Epithelial cell of proximal tubule (primary cell): ENCODE measurements at places on chromosomes 16 and 17. TPM values are rescaled to one million over a fixed set of nuclear protein-coding genes. Genes with fewer than 3 reads are reported as not detected.

DNA sequence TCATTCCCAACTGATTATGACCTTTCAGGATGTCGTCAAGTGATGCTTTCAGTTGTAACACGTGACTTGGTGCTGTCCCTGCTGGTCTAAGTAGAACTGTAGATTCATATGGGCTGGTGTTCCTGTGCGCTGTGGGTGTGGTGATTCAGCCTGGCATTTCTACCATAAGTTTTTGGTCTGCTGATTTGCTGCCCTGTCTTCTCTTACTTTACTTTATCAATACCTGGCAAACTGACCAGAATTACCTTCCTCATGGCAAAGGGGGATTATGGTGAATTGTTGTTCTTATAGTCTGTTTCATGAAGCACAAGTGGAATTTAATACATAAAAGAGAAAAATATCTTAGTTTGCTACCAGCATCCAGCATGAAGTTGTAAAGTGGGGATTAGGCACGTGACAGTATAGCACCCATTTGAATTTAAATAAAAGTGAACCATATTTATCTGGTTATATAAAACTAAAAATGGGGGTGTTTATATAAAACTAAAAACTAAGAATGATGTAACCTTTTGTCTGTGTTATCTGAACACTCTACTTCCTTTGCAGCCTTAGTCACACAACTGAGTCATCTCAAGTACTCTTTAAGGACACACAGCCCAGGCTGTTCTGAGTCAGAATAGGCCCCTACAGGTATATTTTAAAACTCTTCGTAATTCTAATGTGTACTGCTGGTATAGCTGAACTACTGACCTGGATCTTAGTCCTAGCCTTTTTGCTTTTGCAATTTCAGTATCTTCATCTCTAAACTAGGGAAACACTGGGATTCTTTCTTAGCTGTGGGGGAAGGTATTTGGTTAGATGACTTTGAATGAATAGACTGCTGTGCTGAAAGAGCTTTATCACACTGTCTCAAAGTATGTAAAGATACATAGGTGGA, 28.3 kb downstream of the TTC19 start:
- DNase-seq = peak; percentile 83

GRCh38 chr16:79977940-79978836, 377.7 kb upstream of the MAF start:
- no peak for DNase-seq

Gene CDK12
- 13.5 and 21.9 TPM in 2 replicates for total RNA-seq

- DNase-seq = no peak
Measured at GRCh38 chr17:58283674-58284612, 3.2 kb upstream of the MPO start.

Gene SLC16A6
- 0.07 TPM in 1 of 2 replicates, not detected in the other for total RNA-seq

Gene RHOT1
- 21.9 and 24.4 TPM in 2 replicates for total RNA-seq

DNA sequence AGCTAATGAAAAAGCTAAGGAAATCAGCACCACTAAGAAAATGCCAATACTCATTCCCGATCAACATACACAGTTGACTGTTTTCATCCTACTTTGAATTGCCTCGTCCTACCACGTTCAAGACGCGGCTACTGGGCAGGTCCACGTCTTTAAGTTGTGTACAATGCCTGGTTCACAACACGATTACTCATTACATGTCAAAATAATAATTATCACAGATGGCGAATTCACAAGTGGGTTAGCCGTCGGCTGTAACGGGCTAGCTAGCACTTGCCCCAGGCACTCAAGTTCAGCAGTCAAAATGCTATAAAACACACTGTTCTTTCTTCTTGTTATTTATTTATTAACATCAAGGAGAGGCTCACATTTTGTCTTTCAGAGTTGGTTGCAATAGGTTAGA, 124.2 kb downstream of the ZFHX3 start:
- DNase-seq = no peak

- DNase-seq = no peak
Measured at GRCh38 chr17:63842173-63842539, 329 bp downstream of the SMARCD2 start.

GRCh38 chr16:57808589-57809228, 6.4 kb upstream of the KIFC3 start:
- no peak for DNase-seq

DNA sequence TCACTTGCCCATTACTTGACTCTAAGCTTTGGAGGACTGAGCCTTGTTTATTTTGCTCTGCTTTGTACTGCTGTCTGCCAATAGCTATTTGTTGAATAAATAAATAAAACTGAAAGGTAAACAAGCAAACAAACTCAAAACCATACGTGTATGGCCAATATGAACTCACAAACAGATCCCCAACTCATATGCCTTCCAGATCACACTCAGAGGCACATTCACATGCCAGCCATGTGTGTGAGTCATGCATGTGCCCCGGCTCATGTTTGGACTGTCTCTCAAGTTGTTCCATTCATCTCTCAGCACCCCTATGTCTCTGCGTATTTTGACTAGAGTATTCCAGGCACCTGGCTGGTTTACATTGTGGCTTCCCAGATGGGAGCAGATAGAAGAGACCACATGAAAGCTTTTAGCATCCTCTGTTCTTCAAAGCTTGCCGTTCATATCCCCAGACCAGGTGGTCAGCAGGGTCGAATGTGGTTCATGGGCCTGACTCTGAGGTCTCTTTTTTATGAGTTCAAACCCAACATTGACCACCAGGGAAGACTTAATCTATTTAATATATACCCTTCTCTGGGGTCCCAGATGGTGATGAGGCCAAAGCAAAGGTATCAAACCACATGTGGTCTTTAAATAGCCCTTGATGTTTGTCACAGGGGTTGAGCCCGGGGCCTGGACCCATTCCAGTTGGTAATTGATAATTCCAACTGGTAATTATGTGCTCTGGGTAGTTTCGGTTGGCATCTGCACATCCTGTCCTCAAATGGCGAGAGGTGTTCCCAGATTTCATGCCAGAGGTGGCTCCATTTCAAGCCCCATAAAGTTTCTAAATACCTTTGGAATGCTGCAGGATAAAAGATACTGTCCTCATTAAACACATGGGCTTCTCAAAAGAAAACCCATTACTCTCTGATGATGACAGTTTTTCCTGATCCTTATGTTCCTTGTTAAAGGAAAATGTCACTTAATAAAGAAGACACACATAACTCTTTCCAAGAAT, 287.3 kb upstream of the MAF start:
- no peak for DNase-seq

GRCh38 chr16:57704011-57704904, 9.7 kb downstream of the DRC7 start:
- DNase-seq = no peak

Gene PLCG2
- total RNA-seq = 0.58 and 2.5 TPM in 2 replicates

DNA sequence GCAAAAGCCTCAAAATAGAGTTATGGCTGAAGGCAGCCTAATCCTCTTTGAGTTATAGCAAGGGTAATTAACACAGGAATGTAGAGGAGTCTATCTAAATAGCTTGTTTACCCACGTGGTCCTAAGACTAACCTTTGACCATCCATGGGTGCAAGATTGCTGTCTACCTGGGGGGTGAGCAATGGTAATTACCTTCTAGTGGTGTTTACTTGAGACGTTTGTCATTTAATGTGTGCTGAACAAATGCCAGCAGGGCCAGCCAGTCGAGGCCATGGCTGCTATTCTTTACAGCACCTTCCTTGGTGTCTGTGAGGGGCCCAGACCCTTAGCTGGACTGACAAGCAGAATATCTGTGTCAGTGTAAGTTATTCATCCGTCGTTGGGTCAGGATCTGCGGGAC, 13.9 kb upstream of the PRPSAP1 start:
- no peak for DNase-seq

Gene BAIAP3
- total RNA-seq = 1.5 and 3.9 TPM in 2 replicates

Gene CCL2
- total RNA-seq = 4.7 and 35.7 TPM in 2 replicates

- DNase-seq = no peak
Measured at GRCh38 chr17:35498448-35499178, 38.9 kb downstream of the SLFN12L start.
